ENCODE measurements at places on chromosomes 6 and 20. TPM values are rescaled to one million over a fixed set of nuclear protein-coding genes. Genes with fewer than 3 reads are reported as not detected.

SGK2 gene
- polyA plus RNA-seq, result not detected

RHAG gene
- not detected for polyA plus RNA-seq

SLC32A1 gene
- polyA plus RNA-seq, result 29.4 TPM

ANKRD66 gene
- polyA plus RNA-seq, result not detected

SEL1L2 gene
- polyA plus RNA-seq, result 2.1 TPM

SEMG1 gene
- not detected for polyA plus RNA-seq
